ENCODE measurements at places on chromosomes 4 and X.

DNA sequence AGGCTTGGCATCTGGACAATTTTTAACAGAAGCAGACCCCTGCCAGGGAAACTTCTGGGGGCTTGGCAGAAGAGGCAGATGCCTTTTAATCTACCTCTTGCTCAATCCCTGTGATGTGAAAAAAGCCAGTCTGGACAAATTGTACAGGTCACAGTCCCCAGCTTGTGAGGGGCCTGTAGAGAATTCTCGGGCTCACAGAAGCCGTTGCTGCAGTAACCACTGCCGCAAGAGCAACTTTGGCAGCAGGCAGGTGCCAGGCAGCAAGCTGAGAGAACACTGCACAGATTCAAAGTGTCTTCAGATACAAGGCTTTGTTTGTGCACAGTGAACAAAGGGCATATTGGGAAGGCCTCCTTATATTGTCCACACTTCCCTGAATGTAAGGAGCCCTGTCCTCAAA, 11.7 kb downstream of the GPKOW start:
- no peak for DNase-seq

DNA sequence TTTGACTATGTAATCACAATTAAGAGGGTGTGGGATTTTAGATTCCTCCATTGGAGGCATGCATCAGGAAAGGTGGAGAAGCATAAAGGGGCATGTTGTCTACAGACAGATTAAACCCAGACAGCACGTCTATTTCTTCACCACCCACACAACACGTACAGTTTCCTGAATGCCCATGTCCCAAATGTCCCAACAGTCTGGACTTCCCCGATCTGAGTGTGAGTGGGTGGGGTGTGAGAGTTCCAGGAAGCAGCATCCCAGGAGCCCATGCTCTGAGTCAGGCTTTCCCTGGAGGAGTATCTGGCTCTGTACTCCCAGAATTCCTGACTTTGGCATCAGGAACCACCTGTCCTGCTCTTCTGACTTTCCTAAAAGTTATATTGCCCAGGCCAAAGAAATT, 30.8 kb upstream of the NDP start:
- no peak for DNase-seq

DNA sequence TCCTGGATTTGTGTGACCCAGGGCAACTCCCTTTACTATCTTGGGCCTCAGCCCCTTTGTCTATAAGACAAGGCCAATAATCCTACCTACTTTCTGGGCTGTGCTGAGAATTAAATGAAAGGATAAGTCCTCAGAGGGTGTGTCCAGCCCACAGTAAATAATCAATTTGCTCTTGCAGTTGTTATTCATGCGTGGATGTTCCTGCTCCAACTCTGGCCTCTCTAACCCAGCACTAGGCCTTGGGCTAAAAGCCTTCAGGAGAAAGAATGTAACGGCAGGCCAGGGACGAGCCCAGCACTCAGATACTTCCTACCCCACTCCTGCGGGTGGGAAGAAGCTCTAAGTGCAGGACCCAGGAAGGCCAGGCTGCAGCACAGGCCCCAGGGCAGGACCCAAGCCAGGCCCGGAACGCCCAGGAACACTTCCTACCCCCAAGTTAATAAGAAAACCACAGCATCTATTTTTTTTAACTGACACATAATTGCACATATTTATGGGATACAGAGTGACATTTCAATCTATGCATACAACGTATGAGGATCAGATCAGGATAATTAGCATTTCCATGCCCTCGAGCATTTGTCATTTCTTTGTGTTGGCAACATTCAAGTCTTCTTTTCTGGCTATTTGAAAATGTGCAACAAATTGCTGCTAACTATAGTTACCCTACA, 179.6 kb upstream of the RBPJ start:
- DNase-seq: no peak

DNA sequence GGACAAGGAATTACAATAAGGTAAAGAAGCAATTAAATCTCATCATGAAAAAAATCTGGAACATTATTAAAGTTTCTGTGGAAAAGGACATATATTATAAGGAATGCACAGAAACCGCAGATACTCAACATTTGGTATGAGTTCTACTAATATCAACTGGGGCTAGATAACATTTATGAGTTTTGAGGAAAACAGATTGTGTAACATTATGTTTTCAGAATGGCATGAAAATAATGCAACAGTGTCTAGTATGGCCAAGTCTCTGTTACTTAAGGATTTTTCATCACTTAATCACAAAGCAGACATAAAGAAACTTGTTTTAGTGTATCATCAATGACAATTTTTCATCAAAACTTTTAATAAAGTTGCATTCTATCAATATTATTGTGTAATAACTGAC, 785.0 kb downstream of the GLUD2 start:
- DNase-seq: no peak

GRCh38 chrX:30275498-30275897, 28.6 kb downstream of the MAGEB1 start:
- DNase-seq: no peak

DNA sequence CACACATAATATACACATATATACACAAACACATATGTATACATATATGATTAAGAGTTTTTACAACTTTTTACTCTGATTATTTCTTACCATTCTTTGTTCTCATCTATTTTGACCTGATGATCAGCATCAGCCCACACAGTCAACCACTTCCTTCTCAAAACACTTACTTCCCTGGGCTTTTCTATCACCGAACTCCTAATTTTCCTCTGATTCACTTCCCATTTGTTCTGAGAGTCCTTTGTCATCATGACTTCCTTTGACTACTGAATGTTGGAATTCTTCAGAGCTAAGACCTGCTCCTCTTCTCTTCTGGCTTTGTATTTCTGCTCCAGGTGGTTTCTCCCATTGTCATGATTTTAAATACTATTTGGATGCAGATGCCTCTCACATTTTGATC, 209.5 kb upstream of the AFF2 start:
- DNase-seq: no peak

- DNase-seq: no peak
These were observed 9.4 kb downstream of the TMEM271 start for GRCh38 chr4:566508-567295.

DNA sequence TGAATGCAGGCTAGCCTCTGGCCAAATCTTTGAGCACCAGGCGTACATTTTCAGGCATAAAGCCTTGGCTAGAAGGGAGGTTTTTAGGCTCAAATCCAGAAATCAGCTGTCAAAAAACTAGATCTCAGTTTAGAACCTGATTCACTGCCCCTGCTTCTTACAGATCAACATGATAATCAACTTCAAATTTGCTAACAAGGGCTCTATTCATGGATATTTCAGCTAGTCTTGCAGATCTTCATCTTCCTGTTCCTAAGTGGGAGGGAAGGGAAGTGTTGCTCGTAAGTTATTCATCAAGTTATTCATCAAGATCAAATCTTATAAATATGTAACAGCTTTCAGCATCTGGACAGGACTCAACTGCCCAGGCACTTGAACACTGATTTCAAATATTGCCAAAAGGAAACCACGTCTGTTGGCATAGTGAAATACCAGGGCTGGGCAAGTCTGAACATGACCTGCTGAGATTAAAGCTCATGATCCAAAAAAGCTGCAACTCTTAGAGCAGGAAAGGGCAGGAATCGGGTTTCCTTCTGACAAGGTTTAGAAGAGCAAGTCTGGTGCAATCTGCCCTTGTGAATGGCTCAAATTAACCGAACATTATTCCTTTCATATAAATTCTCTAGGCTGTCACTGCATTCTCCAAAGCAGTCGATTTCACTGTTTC, 200.3 kb downstream of the PDGFC start:
- DNase-seq: no peak

DNA sequence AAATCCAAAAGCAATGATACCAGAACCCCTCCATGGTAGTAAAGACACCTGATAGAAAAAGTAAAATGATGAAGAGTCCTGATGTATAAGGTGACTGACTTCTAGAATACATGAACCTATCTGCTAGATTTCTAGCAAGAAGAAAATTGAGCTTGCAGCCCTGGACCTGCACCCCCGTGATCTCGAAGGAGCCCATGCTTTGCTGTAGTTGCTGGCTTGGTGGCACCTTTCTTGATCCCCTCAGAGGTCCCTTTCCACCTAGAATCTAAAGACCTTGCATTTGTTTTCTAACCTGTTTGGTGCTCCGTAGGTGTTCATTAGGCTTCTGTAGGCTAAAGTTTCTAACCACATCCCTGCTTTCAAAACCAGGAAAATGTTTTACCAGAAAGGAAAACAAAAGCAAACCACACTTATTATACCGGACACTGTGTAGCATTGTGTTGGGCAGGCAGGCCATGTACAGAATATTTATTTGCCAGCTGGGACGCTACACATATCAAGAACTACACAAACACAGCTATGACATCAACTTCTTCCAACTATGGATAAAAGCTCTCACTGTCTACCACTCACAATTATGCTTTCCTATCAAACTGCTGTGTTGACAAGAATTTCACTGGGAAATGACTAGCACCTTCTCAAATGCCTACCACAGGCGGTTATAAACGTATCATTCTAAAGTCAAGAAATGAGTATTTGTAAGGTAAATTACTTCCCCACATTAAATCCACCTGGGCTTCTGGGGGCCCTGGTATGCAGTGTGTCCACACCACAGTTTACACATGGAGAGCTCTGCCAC, 316.2 kb downstream of the UNC5C start:
- DNase-seq: no peak

DNA sequence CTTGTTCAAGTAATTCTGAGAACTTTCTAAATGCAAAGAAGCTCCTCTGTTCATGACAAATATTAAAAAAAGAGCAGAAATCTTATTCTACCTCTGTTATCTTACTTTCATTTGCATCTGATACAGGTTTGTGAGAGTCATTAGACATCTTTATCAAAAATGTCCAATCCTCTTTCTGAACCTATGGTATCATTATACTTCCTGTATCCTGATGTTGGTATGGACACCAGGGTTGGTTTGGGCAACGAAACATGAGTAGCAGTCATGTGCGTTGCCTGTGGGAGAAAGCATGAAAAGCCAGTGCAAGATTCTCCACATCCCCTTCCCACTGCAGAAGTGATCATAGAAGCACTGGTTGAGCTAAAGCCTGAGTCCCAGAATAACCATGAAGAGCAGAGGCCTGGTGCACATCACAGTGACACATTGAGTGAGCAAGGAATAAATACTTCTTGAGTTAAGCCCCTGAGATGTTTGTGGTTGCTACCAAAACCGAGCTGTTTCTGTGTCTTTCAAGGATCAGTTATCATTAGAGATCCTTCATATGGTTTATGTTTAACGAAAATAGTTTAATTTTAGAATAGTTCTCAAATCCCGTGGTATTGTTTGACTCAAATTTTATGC, 197.2 kb downstream of the BANK1 start:
- DNase-seq: no peak

- no peak for DNase-seq
These were observed 77.2 kb downstream of the RASL11B start for GRCh38 chr4:52939325-52939724.

DNA sequence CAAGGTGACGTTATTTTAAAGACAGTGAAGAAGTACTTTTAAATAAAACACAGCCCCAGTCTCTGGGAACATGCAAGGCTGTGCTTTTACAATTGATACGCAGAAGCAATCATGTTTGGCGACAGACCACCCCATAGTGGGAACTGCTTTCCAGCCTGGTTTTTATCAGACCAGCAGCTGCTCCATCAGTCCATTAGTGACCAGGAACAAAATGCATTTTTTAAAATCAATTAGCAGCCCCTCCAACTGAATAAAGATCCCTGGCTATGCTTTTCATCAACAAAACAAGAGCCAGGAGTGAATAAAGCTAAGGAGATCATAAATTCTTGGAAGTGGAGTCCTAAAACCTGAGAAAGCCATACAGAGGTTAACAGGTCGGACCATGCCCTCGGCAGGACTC, 153.0 kb upstream of the TENM3 start:
- no peak for DNase-seq

- no peak for DNase-seq
These were observed 115.8 kb downstream of the RTL3 start for GRCh38 chrX:78543281-78543680.

GRCh38 chrX:119726900-119727555, 31.4 kb upstream of the SOWAHD start:
- no peak for DNase-seq

DNA sequence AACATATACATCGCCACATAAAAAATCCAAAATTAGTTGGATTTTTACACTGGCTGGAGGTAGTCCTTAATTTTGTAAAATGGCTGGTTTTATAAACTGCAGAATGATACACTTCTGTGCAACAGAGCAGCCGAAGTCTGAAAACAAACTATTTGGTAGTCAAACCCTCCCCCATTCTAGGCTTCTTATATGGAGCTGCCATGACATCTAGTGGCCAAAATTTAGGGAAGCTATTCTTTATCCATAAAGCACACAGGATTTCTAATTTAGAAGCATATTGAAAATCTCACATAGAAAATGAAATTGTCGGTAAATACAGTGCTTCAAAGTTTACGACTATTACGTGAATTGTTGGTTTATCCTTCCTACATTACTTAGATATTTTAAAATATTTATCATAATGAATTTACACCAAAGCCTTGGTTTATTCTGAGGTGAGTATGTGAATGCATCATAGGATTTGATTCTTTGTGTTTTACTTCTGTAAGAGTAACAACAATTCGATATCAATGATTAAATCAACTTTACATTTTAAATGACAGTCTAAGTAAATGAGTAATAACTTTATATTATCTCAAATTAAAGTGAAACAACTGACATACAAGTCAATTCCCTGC, 113.4 kb upstream of the FAM241A start:
- DNase-seq: no peak

DNA sequence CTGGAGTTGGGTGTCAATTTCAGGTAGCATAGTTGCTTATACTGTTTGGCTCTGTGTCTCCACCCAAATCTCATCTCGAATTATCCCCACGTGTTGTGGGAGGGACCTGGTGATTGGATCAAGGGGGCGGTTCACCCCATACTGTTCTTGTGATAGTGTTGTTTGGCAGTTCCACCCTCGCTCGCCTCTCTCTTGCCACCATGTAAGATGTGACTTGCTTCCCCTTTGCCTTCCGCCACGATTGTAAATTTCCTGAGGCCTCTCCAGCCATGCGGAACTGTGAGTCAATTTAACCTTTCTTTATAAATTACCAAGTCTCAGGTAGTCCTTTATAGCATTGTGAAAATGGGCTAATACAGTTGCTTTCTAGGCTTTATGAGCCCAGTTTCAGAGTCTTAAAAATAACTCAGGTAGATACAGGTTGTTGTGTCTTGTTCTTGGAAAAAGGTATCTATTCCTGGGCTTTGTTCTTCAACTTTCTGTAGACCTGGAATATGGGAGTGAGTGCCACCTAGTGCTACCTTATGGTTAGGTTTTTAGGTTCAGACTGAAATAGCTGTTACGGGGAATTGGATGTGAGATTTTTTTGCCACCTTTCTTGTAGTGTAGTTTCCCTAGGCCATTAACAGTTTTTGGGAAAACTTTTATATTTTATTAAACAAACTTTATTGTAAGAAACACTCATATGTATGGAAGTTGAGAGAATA, 15.6 kb downstream of the PGK1 start:
- DNase-seq: no peak
